ENCODE measurements at places on chromosomes 1 and 21.

GRCh38 chr1:215526147-215526845 lies 40.8 kb upstream of the KCTD3 start:
- no peak overlapping the region for H3K4me3 ChIP-seq
- no peak for DNase-seq
- H3K36me3 ChIP-seq, result no peaks in the 10 kb centered on the region
- no peak overlapping the region for H3K27ac ChIP-seq
- peaks cover 1% of the 10 kb centered on the region for H3K27me3 ChIP-seq

DNA sequence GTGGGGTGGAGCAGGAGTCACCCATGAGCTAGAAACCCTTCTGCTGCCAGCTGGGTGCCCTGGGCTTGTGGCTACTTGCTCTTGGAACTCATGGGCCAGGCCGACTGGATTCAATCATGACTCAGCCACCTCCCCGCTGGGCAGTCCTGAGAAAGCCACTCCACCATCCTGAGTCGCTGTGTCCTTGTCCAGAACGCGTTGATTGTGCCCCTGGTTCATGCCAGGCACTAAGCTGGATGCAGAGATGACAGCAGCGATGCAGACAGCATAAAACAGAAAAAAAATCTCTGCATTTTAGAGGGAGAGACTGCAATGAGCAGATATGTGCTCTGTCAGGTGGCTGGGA lies 10.6 kb downstream of the PADI1 start:
- H3K4me3 ChIP-seq, result no peak overlapping the region
- H3K4me1 ChIP-seq, result peaks cover 6% of the 10 kb centered on the region
- no peak for DNase-seq
- H3K27me3 ChIP-seq, result peaks cover 6% of the 10 kb centered on the region
- no peaks in the 10 kb centered on the region for H3K36me3 ChIP-seq

GRCh38 chr1:180525715-180526039 lies 23.3 kb upstream of the ACBD6 start:
- DNase-seq, result no peak
- no peak overlapping the region for H3K4me3 ChIP-seq
- peaks cover 14% of the 10 kb centered on the region for H3K27me3 ChIP-seq
- H3K4me1 ChIP-seq, result peaks cover 83% of the 10 kb centered on the region
- H3K36me3 ChIP-seq, result no peaks in the 10 kb centered on the region

- H3K27ac ChIP-seq, result no peak overlapping the region
- peaks cover 17% of the 10 kb centered on the region for H3K4me1 ChIP-seq
- peaks cover 10% of the 10 kb centered on the region for H3K27me3 ChIP-seq
- H3K4me3 ChIP-seq, result no peak overlapping the region
- H3K36me3 ChIP-seq, result peaks cover 3% of the 10 kb centered on the region
These were observed 231.9 kb downstream of the SDCCAG8 start for GRCh38 chr1:243487649-243488227.

GRCh38 chr1:103779932-103780331 lies 30.2 kb downstream of the AMY1C start:
- no peaks in the 10 kb centered on the region for H3K36me3 ChIP-seq
- peaks cover 6% of the 10 kb centered on the region for H3K4me1 ChIP-seq
- no peaks in the 10 kb centered on the region for H3K27me3 ChIP-seq
- no peak overlapping the region for H3K27ac ChIP-seq

DNA sequence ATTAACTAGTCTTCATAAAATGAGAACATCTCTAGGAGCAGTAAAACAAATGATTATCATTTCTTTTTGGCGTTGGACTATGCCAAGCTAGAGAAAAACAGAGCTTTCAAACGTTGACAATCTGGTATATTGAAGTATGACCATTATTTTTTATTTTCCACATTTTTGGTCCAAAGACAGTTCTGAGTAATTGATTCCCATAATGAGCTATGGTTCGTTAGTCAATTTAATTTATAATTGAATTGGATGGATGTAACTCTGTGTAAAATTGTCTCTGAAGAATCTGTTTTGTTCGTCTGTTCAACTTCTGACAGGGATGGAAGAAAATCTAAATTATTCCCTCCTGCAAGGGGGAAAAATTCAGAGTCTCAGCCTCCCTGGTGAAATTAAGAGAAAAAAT lies 234.5 kb downstream of the LMO4 start:
- H3K27me3 ChIP-seq, result no peaks in the 10 kb centered on the region
- H3K27ac ChIP-seq, result no peak overlapping the region
- DNase-seq, result no peak
- no peaks in the 10 kb centered on the region for H3K4me1 ChIP-seq
- H3K36me3 ChIP-seq, result no peaks in the 10 kb centered on the region
- H3K4me3 ChIP-seq, result no peak overlapping the region

DNA sequence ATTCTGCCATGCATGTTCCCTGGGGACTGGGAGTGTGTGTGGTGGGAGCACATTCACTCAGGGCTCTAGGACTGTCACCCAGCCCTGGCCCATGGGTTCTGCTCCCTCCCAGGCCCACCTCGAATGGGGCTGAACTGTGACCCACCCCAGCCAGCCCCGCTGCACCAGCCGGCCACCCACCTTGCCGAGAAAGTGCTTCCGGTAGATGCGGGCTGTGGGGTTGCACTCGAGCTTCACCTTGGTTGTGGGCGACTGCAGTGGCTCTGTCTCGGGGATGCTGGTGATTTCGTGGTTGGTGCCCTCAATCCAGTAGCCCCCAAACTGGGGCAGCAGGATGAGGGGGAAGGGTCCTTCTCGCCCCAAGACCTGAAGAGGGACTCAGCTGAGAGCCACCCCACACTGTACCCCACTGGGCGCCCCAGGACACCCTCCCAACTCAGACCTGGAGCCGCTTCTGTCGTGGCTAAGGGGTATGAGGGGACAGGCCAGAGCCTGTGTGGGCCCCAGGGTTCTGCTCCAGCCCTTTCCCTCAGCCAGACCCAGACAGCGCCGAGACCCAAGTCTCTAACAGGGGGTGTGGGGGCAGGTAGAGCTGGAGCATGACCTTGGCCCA lies 51.9 kb downstream of the RAP1GAP start:
- peaks cover 14% of the 10 kb centered on the region for H3K27me3 ChIP-seq
- no peak overlapping the region for H3K27ac ChIP-seq
- H3K4me1 ChIP-seq, result peaks cover 4% of the 10 kb centered on the region
- no peak overlapping the region for H3K4me3 ChIP-seq
- H3K36me3 ChIP-seq, result no peaks in the 10 kb centered on the region
- DNase-seq, result no peak

DNA sequence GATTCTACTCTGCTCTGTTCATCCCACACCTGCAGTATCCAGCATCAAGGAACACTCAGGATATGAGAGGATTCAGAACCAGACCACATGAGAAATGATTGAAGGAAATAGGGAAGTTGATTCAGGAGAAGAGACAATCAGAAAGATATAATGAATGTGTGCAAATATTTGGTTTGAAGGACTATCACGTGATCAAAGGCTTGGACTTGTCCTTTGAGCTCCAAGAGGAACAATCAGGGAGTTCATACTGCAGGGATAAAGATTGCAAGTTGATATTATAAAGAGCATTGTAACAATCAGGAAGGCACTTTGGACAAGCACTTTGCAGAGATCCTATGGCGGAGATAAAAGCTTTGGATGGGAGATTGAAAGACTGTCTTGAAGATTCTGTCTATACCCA lies 13.9 kb upstream of the PIGM start:
- H3K27ac ChIP-seq, result no peak overlapping the region
- H3K4me3 ChIP-seq, result no peak overlapping the region
- H3K4me1 ChIP-seq, result peaks cover 14% of the 10 kb centered on the region
- H3K27me3 ChIP-seq, result peaks cover 13% of the 10 kb centered on the region
- no peaks in the 10 kb centered on the region for H3K36me3 ChIP-seq
- DNase-seq, result no peak

GRCh38 chr1:218804014-218804785 lies 369.5 kb upstream of the LYPLAL1 start:
- no peaks in the 10 kb centered on the region for H3K27me3 ChIP-seq
- H3K4me1 ChIP-seq, result no peaks in the 10 kb centered on the region
- no peak overlapping the region for H3K27ac ChIP-seq
- H3K36me3 ChIP-seq, result no peaks in the 10 kb centered on the region
- H3K4me3 ChIP-seq, result no peak overlapping the region
- DNase-seq, result no peak

DNA sequence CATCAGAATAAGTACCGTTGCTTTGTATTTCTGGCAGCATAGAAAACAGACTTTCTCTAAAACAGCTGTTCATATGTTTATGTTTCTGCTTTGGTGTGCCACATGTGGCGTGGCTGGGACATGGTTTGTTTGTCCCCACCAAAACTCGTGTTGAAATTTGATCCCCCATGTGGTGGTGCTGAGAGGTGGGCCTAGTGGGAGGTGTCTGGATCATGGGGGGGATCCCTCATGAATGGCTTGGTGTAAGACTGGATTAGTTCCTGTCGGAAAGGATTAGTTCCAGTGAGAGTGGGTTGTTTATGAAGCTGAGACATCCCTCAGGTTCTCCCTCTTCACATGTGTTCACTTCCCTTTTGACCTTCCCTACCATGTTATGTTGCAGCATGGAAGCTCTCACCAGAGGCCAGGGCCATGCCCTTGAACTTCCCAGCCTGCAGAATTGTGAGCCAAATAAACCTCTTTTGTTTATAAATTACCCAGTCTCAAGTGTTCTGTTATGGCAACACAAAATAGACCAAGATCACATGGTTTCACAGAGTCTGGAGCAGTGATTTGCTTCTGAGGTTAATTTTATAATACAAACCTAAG lies 17.9 kb upstream of the H3-3A start:
- H3K4me1 ChIP-seq, result no peaks in the 10 kb centered on the region
- no peak for DNase-seq
- H3K27ac ChIP-seq, result no peak overlapping the region
- no peak overlapping the region for H3K4me3 ChIP-seq
- no peaks in the 10 kb centered on the region for H3K36me3 ChIP-seq

DNA sequence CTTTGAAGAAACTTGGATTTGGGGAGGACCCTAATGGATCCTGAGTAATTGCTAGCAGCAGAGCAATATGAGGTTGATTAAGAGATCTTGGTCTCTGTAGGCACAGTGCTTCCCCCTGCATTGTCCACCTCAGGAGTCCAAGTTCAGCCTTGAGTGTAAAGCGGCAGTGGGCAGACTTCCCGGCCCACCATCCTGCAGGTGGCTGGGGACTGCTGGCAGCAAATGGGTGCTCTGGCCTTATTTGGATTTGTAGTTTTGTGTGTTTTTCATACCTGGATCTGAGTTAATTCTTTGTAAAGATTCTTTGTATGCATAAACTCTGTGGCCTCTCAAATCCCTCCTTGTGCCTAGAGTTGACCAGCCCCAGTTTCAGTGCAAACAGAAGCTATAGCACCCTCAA lies 7.6 kb downstream of the BARHL2 start:
- peaks cover 8% of the 10 kb centered on the region for H3K36me3 ChIP-seq
- no peak overlapping the region for H3K27ac ChIP-seq
- H3K4me3 ChIP-seq, result no peak overlapping the region
- peaks cover 55% of the 10 kb centered on the region for H3K27me3 ChIP-seq

GRCh38 chr1:234858722-234859121 lies 248.7 kb upstream of the IRF2BP2 start:
- no peaks in the 10 kb centered on the region for H3K27me3 ChIP-seq
- no peak overlapping the region for H3K27ac ChIP-seq
- no peaks in the 10 kb centered on the region for H3K4me1 ChIP-seq
- no peak for DNase-seq

GRCh38 chr1:154574716-154575115 lies 7.1 kb downstream of the CHRNB2 start:
- no peak for DNase-seq
- peaks cover 14% of the 10 kb centered on the region for H3K4me1 ChIP-seq
- H3K4me3 ChIP-seq, result no peak overlapping the region
- H3K27ac ChIP-seq, result no peak overlapping the region
- peaks cover 14% of the 10 kb centered on the region for H3K27me3 ChIP-seq

DNA sequence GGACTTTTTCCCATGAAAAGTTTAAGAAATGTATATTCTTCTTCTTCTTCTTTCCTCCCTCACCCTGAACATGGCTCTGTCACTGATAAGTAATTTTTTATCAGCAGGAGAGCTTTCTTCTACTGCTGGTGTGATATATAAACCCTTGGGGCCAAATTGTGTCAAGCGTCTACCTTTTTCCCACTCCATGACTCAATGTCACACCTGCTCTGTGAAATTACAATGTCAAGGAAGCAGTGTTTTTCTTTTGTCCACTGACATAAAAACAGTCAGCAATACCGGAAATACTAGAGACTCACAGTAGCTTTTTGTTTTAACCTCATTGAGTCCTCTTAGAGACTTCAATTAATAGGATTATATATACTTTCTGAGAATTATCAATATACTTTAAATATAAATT lies 416.2 kb upstream of the ADGRL4 start:
- no peaks in the 10 kb centered on the region for H3K4me1 ChIP-seq
- H3K36me3 ChIP-seq, result no peaks in the 10 kb centered on the region
- H3K27ac ChIP-seq, result no peak overlapping the region
- no peak for DNase-seq
- no peaks in the 10 kb centered on the region for H3K27me3 ChIP-seq
- no peak overlapping the region for H3K4me3 ChIP-seq

DNA sequence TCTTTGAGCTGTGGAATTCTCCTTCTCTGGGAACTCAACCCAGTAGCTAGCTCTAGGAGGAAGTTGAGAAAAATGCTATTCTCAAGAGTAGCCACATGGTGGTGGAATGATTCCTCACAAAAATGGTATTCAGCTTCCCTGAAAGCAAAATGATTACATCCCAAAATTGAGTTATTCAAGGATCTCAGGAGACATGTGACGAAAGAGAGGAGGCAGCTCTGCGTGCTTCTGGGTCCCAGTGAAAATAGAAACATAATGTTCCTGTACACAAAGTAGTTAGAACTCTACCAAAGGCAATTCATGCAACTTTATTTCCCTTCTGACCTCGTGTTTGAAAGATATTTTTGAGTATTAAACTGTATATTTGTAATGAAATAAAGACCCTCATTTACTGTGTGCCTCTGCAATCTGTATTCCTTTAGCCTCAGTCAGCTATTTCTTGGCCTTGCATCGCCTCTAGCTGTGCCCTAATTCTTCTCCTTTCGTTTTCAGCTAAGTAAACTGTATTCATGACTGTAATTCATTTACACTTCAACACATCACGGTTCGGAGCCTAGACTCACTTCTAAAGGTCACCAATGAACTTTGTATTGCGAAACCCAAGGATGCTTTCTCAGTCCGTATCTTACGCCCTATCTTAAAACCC lies 167.3 kb downstream of the FASLG start:
- no peak overlapping the region for H3K4me3 ChIP-seq
- no peaks in the 10 kb centered on the region for H3K36me3 ChIP-seq
- DNase-seq, result no peak
- H3K27ac ChIP-seq, result no peak overlapping the region
- H3K4me1 ChIP-seq, result no peaks in the 10 kb centered on the region
- H3K27me3 ChIP-seq, result no peaks in the 10 kb centered on the region

DNA sequence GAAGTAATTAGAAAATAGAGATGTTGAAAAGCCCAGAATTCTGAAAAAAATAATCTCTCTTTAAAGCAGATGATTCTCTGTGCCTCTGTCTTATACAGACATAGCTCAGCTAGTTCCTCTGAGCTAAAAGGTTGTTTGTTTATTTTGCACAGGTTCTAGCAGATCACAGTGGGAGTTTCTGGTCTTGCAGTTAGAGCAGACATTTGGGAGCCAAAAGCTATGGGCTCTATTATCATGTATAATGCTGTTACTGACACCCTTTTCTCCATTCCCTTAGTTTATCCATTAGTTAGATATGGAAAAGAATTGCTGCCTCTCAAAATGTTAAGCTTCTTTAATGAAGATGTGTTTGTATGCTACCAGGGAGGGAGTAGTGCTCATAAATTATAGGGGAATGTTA lies 20.5 kb upstream of the CD55 start:
- H3K4me3 ChIP-seq, result no peak overlapping the region
- DNase-seq, result no peak
- H3K4me1 ChIP-seq, result peaks cover 2% of the 10 kb centered on the region
- H3K27ac ChIP-seq, result no peak overlapping the region

Data from endothelial cell (in vitro differentiated cells).